Activated CD4-positive, alpha-beta T cell treated with anti-CD3 and anti-CD28 coated beads for 36 hours (primary cell): ENCODE measurements at places on chromosomes 3 and 15. TPM values are rescaled to one million over a fixed set of nuclear protein-coding genes. Genes with fewer than 3 reads are reported as not detected.

DNA sequence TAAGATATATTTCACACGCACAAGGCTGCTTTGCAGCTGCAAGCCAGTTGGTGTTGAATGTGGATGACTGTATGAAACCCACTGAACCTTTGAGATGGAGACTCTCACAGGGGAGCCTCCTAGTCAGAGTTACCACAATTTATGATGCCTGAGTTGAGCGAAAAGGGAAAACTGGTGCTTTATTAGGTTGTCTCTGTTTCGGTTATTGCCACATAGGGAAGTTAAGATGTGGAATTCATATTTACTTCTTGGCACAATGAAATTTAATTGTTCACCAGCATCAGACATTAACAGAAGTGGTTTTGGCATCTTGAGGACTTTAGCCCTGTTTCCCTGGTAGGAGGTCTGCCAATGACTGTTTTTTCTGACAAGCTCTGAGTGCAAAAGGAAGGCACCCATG lies 358.2 kb downstream of the SQOR start:
- no peak for DNase-seq

GRCh38 chr3:157785102-157785826 lies 282.0 kb upstream of the VEPH1 start:
- DNase-seq = no peak

IL17RC gene
- total RNA-seq = 0.25 TPM

- DNase-seq = no peak
Measured at GRCh38 chr3:185199671-185200070, 46.8 kb upstream of the C3orf70 start.

EFCC1 gene
- 0.19 TPM for total RNA-seq

DNA sequence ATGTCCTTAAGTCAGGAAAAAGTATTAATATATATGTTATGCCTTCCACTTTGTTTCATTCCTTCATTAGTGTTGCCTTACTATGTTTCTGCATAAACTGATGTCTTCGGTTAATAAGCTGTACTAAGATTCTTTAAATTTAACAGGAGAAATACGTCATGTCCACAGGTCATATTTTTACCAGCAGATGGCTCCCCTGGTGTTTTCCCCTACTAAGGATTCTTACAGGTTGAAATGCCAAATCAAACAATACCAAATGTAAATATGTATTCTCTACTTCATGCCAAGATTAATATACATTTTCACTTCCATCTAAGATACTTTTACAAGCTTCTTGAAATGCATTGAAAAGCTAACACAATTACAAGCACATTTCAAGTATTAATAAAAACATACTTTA lies 1602.1 kb downstream of the SI start:
- DNase-seq = no peak

GRCh38 chr3:148203297-148204010 lies 494.2 kb upstream of the AGTR1 start:
- no peak for DNase-seq

CCDC39 gene
- total RNA-seq = not detected
